ENCODE measurements at places on chromosomes 2 and 18.

- no peak for DNase-seq
These were observed 43.5 kb downstream of the COX7A2L start for GRCh38 chr2:42317486-42317885.

- DNase-seq = no peak
These were observed 77.2 kb downstream of the TLK1 start for GRCh38 chr2:171083451-171083850.

GRCh38 chr2:217812170-217812569, 190.6 kb downstream of the TNS1 start:
- no peak for DNase-seq

GRCh38 chr2:169136885-169137534, 67.6 kb downstream of the DHRS9 start:
- DNase-seq = no peak

DNA sequence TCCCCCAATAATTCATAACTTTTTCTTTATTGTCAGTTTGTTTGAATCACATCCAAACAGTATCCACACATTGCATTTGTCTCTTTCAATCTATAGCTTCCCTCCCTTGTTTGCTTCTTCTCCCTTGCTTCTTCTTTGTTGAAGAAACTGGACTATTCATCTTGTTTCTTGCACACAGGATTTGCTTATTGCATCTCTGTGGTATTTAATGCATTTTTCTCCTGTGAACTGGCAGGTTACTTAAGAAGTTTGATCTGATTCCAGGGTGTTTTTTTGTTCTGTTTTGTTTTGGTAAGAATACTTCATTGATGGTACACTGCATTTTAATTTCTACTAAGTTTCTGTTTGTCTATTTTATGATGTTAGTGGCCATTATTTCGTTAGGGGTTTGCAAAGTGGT, 166.8 kb downstream of the CAMKMT start:
- no peak for DNase-seq

- no peak for DNase-seq
These were observed 131.6 kb upstream of the MSH6 start for GRCh38 chr2:47651296-47651695.
